ENCODE measurements at places on chromosomes 5 and 9.

DNA sequence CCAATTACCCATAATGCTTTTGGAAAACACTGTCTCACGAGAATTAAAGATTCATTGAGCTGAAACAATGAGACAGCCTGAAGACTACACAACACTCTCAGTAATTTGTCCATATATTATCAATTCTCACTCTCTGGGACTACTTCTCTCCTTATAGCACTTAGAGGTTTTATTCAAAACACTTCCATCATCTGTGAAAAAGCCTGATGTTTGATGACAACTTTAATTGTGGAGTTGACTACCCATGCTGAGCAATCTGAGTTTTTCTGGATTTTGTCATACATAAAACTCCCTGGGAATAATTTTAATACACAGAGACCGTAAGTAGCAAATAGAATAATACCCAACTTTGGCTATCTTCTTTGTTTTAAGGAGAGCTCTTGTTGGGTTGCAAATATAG lies 305.5 kb downstream of the EPB41L4A start:
- DNase-seq: no peak

DNA sequence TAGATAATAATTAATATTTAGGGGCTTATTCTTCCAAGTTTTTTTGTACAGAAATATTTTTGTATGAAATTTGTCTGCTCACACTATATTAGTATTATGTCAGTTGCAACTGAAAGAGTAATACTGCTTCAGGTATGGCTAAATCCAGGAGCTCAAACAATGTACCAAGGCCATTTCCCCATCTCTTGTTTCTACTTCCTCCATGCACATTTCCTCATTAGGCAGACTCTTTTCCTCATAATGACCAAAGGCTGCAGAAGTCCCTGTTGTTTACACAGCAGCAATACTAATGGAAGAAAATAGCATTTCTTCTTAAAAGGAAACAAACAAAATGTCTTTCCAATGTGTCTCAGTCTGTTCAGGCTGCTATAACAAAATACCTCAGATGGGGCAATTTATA lies 9.2 kb upstream of the OTULINL start:
- no peak for DNase-seq

DNA sequence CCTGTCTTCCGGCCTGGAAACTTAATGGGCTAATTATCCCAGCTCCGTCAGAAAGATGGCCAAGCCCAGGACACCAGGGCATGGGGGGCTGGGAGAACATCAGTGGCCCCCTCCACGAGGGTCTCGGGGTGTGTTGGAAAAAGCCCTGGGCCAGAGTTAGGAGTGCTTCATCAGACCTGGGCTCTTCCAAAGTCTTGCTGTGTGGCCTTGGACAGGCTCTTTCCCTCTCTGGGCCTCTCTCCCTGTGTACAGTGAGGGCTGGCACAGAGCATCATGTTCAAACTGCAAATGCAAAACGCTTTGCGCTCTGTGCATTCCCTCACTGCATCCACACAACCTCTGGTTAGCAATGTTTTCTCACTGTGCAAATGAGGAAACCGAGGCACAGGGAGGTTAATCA lies 48.3 kb downstream of the ASS1 start:
- no peak for DNase-seq

DNA sequence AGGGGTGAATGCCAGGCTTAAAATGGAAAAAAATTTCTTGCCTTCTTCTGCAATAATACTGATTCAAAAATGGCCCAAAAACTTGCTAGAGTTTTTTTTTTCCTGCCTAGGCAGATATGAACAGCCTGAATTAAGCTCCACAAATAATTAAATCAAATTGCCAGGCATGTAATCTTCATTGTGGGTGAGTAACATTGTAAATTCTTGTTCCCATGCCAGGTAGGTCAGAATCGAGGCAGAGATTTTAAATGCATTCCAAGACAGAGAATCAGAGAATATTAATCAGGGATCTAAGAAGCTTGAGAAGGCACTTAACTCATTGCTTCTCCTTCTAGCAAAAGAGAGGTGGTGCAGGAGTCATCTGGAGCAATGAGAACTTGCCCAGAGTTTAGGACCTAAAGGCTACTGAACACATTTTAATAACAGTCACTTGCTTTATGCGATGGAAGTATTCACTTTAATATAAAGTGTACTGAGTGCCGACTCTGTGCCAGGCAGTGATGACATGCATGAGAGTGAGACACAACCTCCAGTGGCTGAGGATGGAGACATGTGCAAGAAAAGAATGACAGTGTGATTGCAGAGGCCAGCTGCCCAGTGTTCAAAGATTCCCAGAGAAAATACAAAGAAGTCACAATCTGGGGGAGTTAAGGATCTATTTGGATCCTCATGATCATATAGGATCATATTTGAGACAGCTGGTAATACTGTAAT lies 102.3 kb downstream of the APBA1 start:
- DNase-seq: no peak

- no peak for DNase-seq
Measured at GRCh38 chr9:899440-900184, 58.1 kb downstream of the DMRT1 start.

DNA sequence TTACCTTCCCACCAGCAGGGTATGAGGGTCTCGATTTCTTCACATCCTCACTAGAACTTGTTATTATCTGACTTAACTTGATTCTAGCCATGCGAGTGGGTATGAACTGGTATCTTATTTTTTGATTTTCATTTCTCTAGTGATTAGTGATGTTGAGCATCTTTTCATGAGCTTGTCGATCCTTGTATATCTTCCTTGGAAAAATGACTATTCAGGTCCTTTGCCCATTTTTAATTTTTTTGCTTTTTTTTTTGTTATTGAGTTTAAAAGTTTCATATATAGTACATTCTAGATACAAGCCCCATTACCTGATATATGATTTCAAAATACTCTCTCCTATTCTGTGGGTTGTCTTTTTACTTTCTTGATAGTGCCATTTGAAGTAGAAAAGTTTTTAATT lies 61.5 kb downstream of the PHF2 start:
- no peak for DNase-seq

DNA sequence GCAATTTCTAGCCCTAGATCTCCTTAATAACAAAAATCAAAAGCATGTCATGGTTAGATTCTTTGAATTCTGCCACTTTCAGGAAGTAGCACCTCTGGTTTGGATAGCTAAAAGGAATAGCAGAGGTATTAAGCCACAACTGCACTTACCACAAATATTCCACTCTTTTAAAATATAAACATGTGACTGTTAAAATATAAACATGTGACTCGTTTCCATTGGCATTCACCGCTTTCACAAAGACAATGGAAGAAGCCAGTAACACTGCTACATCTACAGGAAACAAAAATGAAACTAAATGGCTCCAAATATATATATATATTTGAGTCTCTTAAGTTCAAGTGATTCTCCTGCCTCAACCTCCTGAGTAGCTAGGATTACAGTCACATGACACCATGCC lies 222.9 kb downstream of the ARL15 start:
- no peak for DNase-seq

GRCh38 chr5:25905646-25906045 lies 1132.7 kb downstream of the CDH9 start:
- no peak for DNase-seq

GRCh38 chr9:13971415-13971814 lies 342.5 kb downstream of the NFIB start:
- DNase-seq: no peak

- DNase-seq: no peak
Measured at GRCh38 chr9:136107953-136108647, 10.6 kb downstream of the TMEM250 start.

DNA sequence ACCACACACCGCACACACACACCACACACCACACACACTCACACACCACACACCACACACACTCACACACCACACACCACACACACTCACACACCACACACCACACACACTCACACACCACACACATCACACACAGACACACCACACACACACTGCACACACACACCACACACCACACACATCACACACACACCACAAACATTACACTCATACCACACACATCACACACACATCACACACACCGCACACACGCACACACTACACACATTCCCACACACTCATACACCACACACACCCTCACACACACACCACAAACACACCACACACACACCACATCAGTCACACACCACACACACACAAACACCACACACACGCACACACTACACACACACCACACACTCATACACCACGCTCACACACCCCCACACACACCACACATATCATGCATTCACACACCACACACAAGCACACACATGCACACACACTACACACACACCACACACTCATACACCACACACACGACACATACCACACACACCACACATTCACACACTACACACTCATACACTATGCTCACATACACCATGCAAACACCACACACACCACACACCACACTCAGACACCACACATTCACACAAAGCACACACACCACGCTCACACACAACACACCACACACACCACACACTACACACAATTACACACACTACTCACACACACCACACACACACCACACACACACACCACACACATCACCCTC lies 1.1 kb upstream of the UBE2QL1 start:
- no peak for DNase-seq

DNA sequence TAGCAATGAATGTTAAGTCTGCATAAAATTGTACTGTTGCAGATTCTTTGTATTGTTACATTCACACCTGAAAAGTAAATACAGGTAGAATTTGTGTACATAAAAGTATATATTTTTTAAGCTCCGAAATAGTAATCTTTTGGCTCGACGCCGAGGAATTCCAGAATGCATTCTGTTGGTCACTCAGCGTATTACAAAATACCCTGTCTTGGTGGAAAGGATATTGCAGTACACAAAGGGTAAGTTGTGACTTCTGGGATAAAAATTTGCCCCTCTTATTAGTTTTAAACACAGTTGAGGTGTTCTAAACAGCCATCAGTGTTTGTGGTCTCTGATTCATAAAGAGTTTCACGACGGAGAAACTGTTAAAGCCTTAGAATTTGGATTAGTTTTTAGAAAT lies 257.6 kb downstream of the ARHGEF28 start:
- no peak for DNase-seq

DNA sequence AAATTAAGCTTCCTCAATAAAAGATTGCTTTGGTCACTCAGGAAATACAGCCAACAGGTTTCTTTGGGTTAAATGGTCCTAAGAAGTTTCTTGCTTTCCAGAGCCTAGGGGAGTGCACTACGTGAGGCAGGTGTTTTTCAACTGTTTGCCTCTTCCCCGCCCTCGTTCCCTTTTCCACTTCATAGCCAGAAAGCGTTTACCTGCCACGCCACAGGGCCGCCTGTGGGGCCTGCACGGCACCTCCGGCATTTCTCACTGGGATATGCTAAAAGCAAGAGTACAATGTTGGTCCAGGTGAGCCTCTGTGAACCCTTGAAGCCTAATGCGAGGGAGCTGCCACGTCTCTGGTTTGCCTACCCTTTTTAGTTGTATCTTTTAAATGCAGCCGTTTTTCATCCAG lies 167.6 kb upstream of the OTULINL start:
- DNase-seq: no peak

GRCh38 chr5:139964994-139965565 lies 78.0 kb downstream of the NRG2 start:
- no peak for DNase-seq

- DNase-seq: no peak
Measured at GRCh38 chr5:93092349-93093105, 488.5 kb downstream of the NR2F1-AS1 start.

DNA sequence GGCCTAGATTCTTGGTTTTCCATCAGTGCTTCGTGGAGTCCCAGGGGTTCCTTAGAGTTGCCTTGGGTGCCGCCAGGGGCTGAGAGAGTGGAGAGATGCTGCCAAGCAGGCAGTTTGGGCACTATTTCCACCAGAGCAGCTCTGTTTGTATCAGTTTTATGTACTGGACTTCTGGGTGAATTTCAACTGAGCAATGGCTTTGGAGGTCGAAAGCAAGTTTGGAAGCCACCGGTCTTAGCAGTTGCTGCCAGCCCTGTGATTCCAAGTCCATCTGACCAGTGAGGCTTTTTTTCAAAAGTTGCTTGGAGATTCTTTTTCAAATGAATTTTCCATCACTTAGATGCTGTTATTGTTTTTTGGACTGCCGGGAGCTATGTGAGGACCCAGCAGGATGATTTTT lies 68.5 kb downstream of the ANGPTL2 start:
- DNase-seq: no peak

- no peak for DNase-seq
Measured at GRCh38 chr9:91919621-91920020, 30.4 kb downstream of the ROR2 start.

DNA sequence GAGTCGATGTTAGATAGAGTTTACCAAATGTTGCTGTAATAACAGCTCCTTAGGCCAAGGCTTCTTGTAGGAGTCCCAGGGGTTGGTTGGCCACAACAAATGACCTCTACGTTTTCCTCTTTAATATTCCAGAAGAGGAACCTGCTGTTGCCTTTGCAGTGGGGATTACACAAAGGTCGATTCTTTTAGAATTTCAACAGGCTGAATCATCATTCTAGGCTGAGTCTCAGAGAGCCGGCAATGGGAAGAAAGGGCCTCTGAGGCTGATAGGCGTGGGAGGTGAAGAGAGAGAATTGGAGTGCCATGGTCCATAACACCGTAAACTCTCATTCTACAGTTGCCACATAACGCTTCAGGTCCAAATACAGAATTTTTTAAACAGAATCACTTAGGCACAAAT lies 405.9 kb upstream of the DAP start:
- DNase-seq: no peak

DNA sequence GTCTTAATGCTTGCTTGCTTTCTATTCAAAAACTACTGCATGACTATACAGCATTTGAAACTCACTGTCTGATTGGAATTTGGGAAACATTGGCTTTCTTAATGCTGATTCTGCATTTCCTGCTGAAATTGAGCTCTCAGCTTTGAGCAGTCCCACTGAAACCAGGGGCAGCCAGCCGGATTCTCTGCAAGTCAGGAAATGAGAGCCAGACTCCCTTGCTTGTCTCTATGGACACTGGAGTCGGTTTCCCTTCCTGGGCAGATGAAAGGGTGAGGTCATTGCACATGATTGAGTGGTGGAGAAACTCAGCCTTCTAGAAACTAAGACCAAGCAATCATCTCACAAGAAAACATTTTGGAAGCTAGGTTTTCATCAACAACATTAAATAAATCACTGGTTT lies 119.7 kb upstream of the SPATA31C2 start:
- no peak for DNase-seq

DNA sequence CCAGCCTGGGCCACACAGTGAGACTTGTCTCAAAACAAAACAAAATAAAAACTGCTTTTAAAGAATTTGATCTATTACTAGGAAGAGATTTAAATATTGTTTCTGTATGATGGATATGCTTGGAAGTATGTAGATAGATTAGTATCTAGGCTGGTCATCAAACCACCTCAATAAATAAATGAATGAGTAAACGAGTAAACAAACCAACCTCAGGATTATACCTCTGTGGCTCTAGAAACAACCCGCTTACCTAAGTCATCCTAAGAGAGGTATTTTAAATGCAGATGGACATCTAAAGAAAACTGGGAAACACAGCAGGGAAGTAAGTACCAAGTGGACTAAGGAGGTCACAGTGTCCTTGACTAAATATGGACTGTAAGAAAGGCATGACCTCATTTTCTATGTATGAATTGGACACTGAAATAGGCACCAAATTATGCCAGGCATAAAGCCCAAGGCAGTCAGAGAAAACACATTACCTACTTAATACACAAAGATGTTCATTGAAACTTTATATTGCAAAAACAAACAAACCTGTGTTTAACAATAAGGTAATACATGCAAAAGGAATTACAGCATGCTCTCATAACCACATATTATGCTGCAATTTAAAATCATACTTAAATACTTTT lies 7.3 kb downstream of the ANKH start:
- DNase-seq: no peak

Data from neural crest cell (in vitro differentiated cells).